ENCODE measurements at places on chromosomes 6 and 20. TPM values are rescaled to one million over a fixed set of nuclear protein-coding genes. Genes with fewer than 3 reads are reported as not detected.

Gene FNDC1
- total RNA-seq: 1.2 TPM

Gene KCNK5
- 0.65 TPM for total RNA-seq

Gene PNLDC1
- total RNA-seq: not detected

Gene CAGE1
- total RNA-seq: not detected

Measured in Right ventricle myocardium superior (tissue), 1 donor.